Stimulated activated CD4-positive, alpha-beta T cell treated with anti-CD3 and anti-CD28 coated beads, Interleukin-15, amount 100 ng/mL, for 1 hour (primary cell): ENCODE measurements at places on chromosomes 6 and 20.

DNA sequence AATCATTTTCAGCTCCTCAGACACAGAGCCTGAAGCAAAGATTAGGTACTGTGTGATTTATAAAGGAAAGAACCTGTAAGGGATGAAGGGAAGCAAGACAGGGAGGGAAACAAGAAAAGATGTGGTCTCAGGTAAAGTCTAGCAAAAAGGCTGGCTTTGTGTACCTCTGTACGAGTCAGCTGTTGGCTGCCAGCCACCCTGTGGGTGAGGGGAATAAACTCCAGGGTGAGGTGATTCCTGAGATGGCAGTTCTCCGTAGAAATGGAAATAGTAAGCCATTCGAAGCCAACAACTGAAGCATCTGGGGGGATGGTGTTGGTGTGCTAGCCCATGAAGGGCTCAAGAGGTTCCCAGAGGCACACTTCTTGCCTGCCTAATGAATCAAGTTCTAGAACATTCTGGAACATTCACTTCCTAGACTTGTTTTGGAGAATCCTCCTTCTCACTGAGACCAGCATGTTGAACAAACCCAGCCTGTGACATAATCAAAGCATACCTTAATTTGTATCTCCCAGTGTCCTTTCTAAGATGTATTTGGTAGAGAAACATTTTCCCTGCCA lies 10.6 kb upstream of the TTPAL start:
- DNase-seq = no peak

DNA sequence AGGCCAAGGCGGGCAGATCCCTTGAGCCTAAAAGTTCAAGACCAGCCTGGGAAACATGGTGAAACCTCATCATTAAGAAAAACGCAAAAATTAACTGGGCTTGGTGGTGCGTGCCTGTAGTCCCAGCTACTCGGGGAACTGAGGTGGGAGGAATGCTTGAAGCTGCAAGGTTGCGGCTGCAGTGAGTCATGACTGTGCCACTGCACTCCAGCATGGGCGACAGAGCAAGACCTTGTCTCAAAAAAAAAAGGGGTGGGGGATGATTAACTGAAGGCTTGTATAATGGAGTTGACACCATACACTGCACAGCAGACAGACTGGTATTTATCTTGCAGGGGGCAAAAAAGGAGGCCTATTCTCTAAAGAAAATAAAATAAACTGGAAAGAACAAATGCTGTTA lies 27.7 kb downstream of the SRPK1 start:
- DNase-seq = no peak

- DNase-seq = no peak
Measured at GRCh38 chr20:50347284-50348063, 156.8 kb downstream of the CEBPB start.

- DNase-seq = no peak
Measured at GRCh38 chr20:33863440-33864323, 52.5 kb downstream of the CHMP4B start.

DNA sequence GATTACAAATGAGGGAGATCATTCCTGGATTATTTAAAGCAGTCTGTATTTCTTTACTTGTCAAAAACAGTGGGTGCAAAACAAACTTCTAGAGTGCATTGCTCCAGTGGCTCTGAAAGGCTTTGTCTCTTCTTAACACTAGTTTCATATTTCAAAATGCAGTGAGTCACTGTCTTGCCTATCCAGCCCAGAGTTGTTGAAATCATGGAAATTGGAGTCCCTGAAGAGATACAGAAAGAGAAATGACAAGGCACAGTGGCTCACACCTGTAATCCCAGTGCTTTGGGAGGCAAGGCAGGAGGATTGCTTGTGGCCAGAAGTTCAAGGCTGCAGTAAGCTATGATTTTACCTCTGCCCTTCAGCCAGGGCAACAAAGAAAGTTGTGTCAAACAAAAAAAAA lies 11.3 kb downstream of the SLC2A12 start:
- DNase-seq = no peak

DNA sequence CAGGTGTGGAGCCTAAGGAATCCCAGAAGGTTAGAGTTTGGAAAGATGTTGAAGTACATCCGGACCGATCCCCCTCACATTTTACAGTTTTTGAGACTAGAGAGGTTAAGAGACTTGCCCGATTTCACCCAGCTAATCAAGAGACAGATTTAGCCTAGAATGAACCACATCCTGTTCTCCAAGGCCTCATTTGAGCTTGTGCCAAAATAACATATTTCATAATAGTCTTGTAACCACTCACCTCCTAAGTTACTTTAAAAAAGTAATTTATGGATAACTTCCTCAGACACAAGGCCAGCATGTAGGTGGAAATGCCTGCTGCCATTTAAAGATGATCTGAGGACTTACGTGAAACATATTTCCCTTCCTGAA lies 39.8 kb upstream of the ARHGAP18 start:
- DNase-seq = no peak

DNA sequence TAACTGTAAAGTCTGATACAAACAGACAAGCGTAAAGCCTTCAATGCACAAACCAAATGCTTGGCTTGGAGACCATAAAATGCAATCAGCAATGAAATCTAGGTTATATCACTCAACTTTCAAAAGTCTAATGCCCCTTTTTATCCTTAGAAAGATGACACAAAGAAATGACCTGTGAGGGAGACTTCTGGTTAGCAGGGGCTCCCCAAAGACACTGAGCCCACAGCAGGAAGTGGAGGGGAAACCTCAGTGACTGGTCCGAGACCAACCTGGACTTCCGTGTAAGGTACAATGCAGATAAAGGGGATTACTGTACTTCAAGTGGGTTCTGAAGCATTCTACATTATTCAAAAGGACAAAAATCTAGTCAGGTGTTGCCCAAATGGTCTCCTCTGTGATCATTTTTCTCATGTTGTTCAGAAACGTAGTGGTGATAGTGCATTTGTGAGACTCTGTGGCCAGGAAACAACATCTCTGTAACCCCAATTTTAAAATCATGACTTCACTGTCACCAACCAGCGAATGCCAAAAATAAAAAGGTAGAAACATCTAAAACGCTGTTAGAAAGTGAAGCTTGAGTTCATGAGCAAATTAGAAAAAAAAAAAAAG lies 88.2 kb downstream of the HIVEP2 start:
- DNase-seq = no peak

DNA sequence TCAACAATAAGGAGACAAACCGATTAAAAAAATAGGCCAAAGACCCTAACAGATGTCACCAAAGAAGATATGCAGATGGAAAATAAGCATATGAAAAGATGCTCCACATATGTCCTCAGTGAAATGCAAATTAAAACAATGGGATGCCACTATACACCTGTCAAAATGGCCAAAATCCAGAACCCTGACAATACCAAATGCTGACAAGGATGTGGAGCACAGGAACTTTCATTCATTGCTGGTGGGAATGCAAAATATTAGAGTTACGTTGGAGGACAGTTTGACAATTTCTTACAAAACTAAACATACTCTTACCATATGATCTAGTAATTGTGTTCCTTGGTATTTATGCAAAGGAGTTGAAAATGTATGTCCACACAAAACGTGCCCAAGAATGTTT lies 1.8 kb upstream of the ZNF184 start:
- DNase-seq = no peak

DNA sequence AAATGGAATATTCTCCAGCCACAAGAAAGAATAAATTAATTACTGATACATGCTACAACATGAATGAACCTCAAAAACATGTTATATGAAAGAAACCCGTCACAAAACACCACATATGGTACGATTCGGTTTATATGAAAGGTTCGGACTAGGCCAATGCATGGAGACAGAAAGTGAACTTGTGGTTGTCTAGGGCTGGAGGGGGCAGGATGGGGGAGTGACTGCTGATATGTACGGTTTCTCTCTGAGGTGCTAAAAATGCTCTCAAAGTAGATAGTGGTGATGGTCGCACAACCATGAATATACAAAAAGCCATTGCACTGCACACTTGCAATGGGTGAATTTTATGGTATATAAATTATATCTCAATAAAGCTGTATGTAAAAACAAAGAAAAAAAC lies 18.3 kb downstream of the AGPAT4 start:
- DNase-seq = no peak

DNA sequence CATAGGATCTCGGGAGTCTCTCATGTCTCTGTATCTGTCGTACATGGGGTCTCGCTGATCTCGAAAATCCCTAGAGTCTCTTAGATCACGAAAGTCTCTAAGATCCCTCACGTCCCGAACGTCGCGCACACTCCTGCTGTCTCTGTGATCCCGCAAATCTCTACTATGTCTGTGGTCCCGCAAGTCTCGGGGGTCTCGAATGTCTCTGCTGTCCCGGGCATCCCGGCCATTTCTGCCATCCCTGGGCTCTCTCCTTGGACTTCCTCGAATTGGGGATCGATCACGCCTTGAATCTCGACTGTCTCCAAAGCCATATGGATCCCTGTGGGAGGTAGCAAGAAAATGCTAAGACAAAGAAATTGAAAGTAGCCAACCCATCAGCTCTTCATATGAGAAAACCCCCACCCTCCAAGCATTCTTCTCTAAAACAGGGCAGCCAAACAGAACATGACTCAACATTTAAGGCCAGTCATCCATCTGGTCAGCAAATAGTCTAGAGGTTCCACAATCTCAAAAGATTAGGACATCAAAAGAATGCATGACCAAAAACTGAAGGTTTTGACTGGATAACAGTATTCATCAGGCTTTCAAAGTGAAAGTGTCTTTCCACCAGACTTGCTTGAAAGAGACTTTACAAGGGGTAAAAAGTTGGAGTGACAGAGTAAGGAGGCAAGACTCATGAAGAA lies 19.4 kb downstream of the NCOA5 start:
- DNase-seq = no peak

DNA sequence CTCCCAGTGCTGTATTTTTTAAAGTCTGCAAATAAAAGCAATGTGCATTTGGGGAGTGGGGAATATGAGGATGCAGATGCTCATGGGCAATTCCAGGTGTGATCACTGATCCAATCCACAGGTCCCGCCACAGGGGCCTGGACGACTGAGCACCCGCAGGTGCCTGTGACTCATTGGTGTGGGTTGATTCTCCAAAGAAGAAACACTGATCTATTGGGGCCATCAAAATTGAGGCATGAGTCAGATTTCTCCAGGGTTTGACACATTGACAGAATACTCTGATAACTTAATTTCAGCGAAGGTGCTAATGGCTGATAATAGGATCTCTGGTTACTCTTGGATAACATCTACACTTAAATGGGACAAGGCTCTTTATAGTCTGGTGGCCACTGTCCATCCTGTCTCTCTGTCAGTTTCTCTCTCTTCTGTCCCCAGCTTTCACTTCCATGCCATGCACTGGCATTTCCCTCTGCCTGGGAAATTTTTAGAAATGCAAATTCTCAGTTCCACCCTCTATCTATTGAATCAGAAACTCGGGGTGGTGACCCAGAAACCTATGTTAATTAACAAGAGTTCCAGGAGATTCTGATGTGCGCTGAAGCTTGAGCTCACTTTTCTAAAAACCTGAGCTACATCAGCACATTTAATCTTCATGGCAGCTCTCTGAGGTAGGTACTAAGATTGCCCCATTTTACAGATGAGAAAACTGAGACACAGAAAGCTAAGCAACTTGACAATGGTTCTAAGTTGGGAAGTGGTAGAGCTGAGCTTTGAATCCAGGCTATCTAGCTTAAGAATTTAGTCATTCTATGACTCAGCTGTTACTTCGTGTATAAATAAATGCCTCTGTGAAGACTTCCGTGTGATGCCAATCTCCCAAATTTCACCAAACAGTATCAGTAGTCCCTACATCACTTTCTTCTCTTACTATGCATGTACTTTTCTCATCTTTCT lies 10.2 kb upstream of the RCAN2 start:
- no peak for DNase-seq

DNA sequence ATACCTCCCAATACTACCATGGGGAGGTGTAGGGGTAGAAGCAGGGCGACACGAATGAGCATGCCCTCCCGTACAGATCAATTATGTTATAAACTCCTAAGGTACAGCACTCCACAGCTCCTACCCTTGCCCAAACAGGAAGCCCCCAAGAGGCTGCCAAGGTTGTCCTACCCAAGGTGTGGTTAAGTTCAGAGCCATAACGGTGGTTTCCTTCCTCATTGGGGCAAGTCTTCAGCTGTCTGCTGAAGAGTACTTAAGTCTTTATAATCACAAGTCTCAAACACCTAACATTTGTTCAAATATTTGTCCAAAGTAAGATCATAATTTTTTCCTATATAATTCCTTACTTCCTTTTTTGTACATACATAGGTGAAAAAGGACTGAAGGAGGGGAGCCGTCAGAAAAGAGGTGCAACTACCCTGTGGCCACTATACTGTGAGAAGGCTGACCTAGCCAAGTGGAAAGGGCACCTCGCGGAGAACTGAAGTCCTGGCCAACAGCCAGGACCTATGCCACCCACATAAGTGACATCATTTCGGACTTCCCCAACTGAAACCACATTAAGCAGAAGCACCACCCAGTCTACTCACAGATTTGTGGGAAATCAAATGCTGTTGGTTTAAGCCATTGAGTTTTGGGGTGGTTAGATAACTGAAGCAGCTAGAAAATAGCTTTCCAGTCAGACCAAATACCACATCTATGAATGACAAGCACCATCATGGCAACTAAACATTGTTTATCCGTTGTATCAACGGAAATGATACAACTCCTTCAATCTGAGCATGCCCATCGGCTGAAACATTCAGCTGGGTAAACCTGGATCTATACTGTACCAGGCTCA lies 2.9 kb upstream of the RAB22A start:
- DNase-seq = peak; percentile 21

DNA sequence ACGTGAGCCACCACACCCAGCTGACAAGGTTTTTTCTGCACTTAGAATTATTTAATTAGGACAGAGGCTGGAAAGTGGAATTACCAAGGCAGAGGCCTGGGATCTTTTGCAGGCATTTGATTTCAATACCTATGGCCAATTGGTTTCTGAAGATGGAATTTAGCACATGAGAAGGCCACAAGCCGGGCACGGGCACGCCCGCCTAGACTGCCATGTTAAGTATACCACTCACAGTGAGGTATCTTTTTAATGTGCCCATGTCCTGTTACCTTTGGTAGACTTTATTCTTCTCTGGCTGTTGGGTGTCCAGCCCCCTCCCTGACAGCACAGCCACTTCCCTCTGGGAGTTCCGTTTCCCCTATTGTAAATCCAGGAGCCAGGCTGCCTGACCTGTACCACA lies 18.0 kb upstream of the TAF8 start:
- no peak for DNase-seq

- no peak for DNase-seq
Measured at GRCh38 chr6:87923389-87924050, 124.1 kb upstream of the SPACA1 start.

- DNase-seq = no peak
Measured at GRCh38 chr6:53041356-53041755, 23.8 kb upstream of the FBXO9 start.
